ENCODE measurements at places on chromosomes 7 and 10.

DNA sequence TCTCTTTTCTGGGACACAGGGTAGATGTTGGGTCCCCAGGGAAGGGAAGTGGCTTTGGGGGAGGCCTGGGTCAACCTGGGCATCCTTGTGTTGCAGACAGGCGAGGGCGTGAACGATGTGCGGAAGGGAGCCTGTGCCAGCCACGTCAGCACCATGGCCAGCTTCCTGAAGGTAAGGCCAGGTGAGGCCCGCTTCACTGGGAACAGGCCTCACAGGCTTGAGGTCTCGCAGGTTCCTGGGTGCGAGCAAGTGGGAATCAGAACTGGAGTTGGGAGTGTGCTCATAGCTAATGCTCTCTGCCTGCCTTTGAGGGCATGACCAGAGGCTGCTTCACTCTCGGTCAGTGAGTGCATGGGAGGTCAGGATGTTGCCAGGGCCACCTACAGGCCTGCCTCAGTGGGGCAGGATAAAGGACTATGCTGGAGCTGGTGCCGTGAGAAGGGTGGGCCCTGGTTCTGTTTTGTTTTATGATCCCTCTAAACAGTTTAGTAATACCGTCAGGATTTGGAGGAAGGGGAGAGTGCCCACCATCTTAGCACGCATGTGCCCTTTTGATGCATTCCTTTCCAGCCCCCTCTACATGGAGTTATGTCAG, 8.4 kb downstream of the DBNL start:
- DNase-seq: no peak

DNA sequence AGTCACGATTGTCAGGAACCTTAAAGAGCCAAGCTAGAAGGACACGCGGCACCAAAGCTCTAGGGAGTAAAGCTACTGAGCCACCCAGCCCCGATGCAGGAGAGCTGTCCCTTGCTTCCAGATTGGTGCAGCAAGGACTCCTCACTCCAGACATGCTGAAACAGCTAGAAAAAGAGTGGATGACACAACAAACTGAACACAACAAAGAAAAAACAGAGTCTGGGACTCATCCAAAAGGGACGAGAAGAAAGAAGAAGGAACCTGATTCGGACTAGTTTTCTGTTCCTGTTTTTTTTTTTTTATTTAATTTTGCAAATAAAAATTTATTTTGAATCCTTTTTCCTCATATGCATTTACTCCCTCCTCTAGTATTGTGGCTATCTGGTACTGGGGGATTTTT, 11.4 kb upstream of the HKDC1 start:
- no peak for DNase-seq

DNA sequence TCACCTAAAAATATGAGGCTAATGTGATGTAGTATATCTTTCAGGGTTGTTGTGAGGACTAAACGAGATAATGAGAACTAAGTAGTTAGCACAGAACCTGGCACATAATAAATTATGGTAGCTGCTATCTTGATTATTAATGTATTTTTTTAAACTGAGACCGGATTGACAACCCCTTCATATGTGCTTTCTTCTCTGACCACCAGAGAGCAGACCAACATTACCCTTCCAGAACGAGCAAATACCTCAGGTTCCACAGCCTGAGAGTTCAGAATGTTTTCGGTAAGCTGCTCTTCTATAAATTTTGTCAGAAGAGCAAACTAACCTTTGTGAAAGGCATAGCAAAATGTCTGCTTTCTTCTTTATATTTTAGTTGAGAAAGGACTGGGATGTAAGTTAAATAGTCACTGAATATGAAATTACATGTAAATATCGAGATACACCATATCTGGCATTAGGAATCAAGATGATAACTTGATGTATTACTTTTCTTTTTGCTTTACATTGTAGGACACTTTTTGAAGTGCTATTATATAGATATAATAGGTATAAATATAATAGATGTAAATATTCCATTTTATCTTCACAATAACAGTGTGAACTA, 13.6 kb upstream of the BPGM start:
- peak; percentile 4 for DNase-seq

GRCh38 chr10:120984221-120984620, 133.1 kb downstream of the WDR11 start:
- no peak for DNase-seq

DNA sequence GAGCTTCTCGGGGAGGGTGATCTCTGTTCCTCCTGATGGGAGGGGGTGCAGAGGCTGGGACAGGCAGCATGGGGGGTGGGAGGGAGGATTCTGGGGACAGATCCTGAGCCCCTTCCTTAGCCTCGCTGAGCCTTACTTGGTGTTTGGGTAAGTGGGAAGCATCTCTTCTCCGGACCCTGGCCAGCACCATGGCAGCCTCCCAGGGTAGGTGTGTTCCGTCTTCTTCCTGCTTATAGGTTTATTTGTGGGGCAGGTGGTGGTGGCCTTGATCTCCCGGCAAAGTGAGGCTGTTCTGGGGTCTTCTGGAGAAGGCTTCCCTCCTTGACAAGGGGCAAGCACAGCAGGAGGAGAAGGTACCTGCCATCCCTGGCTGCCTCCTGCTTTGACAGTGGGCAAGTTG, 226.9 kb downstream of the GLRX3 start:
- no peak for DNase-seq

GRCh38 chr10:113646336-113647201, 17.3 kb downstream of the NRAP start:
- DNase-seq: no peak

DNA sequence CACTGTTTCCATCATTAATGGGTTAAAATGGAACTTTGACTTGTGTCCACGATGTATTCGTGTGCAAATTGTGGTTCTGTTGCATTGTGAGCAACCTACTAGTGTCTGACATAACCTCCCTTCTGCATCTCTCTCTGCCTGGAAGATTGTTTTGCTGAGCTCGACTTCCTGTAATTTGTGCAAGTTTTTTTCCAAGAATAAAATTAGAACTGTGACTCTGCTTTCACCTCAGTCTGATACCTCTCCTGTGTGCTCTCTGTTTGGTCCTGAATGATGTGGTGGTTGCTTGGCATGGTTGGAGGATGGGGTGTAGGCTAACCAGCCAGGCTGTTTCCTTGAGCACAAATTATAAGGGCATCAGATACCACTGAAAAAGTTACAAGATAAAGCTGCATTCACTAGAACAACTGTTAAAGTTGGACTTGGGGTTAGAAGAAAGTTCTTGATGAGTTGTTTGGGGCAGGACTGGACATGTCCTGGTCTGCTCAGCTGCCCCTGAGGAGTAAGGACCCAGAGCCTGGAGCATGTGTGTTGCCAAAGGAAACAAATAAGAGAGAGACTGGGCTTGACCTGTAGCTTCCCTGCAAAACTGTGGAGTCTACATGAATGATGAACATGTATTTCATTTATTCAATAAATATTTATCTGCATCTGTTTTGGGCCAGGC, 1.9 kb upstream of the VOPP1 start:
- no peak for DNase-seq

DNA sequence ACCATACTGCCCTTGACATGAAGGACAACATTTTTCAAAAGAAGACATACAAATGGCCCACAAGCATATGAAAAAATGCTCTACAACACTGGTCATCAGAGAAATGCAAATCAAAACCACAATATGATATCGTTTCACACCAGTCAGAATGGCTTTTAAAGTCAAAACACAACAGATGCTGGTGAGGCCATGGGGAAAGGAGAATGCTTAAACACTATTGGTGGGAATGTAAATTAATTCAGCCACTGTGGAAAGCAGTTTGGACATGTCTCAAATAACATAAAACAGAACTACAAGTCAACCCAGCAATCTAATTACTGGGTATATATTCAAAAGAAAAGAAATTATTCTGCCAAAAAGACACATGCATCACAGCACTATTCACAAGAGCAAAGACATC, 4.2 kb upstream of the NT5C3A start:
- DNase-seq: no peak

- DNase-seq: peak; percentile 51
Observed at GRCh38 chr10:13877154-13877909, 290.6 kb downstream of the PRPF18 start.

All from T47D (cell line).